Mesenchymal stem cell (in vitro differentiated cells and primary cell): ENCODE measurements at places on chromosomes 11 and 22.

GRCh38 chr22:35835998-35836691 is 118.5 kb downstream of the APOL5 start:
- peaks cover 2% of the 10 kb centered on the region for H3K4me1 ChIP-seq
- peak overlapping the region; percentile 96 for H3K27ac ChIP-seq
- peak overlapping the region; percentile 16 for H3K4me3 ChIP-seq
- no peaks in the 10 kb centered on the region for H3K27me3 ChIP-seq
- peaks cover 4% of the 10 kb centered on the region for H3K36me3 ChIP-seq

GRCh38 chr11:44621140-44621681 is 55.7 kb downstream of the CD82 start:
- H3K27ac ChIP-seq = no peak overlapping the region
- peaks cover 59% of the 10 kb centered on the region for H3K36me3 ChIP-seq

DNA sequence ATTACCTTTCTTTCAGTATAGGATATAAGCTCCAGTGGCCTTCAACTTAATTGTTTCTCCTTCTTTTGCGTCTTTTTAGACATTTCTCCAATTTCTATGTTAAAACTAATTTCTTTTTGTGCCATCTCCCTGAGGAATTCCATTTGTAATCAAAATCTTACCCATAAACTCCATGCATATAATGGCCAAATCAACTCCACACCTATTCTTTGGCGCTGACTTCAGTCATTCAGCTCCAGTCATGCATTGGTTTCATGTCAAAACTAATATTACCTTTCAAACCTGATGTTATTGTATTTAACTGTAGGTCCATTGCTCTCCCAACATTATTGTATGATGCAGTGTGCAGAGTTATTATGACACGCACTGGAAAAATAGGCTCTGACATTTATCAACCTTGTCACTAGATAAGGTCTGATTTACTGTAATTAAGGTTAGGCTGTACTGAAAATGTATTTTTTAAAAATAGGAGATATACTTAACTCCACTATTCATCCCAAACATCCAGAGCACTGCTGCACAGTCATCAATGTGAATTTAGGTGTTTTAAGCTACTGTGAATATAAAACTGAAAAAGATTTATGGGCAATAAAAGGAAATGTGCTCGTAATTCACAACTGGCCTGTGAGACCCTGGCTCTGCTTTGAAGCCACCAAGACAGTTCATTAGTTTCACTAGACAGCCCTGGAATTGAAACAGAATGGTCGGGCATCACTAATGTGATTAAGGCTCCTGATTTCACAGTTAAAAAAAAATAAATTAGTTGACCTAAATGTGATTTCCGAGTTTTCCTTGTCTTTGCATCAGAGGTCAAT is 180.6 kb upstream of the GRIA4 start:
- no peak overlapping the region for H3K4me3 ChIP-seq

DNA sequence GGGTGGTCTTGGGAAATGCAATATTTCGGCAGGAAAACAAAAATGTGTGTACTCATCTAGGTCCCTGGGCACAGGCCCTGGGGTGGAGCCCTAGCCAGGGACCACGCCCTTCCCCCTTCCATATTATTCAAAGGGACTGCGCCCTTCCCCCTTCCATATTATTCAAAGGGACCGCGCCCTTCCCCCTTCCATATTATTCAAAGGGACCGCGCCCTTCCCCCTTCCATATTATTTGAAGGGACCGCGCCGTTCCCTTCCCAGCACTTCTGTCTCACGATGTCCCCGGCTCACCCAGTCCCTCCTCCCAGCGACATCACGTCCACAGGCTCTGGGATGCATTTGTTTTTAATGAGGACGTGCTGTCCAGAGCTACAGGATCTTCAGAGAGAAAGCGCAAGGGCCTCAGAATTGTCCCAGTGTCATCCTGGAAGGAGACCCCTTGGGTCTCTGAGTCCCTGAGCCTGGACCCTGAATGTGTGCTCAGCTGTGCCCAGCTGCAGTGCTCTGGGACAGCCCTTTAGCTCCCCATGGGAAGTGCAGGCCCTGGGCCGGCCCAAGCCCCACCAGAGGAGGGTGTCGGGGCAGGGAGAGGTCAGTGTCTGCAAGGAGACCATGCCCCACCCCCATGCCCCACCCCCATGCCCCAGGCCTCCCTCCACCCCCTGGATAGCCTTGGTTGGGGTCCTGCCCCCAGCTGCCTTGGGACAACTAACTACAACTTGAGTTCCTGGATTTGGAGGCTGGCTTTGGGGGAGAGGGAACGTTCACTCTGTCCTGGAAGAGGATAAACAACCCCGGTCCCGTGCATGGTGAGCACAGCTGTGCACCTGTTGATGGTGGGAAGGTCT is 810.0 kb downstream of the BRD1 start:
- no peak overlapping the region for H3K4me3 ChIP-seq
- H3K4me1 ChIP-seq = no peaks in the 10 kb centered on the region
- no peak overlapping the region for H3K27ac ChIP-seq
- H3K27me3 ChIP-seq = no peaks in the 10 kb centered on the region
- DNase-seq = no peak

- no peaks in the 10 kb centered on the region for H3K36me3 ChIP-seq
- no peak overlapping the region for H3K27ac ChIP-seq
- H3K4me3 ChIP-seq = no peak overlapping the region
- no peaks in the 10 kb centered on the region for H3K4me1 ChIP-seq
Observed at GRCh38 chr11:2343502-2343901, 33.6 kb upstream of the CD81 start.

DNA sequence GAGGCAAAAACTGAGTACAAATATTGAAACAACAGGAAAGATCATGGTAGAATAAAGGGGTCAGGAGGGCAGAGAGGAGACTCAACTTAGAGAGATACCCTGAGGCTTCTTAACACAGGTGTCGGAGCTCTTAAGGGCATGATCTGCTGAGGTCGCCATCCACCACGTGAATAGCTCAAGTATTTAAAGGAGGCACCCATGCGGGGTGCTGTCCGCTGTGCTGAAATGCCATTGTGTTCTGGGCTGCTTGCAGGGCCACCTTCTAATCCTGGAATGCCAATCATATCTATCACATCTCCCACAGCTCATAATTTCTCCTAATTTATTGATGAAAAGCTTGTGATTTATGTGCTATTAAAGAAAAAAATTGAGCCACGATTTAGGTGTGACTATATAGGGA is 90.2 kb downstream of the SEZ6L start:
- H3K36me3 ChIP-seq = no peaks in the 10 kb centered on the region
- H3K4me1 ChIP-seq = no peaks in the 10 kb centered on the region
- no peak for DNase-seq
- H3K27me3 ChIP-seq = peaks cover 3% of the 10 kb centered on the region
- H3K4me3 ChIP-seq = no peak overlapping the region

DNA sequence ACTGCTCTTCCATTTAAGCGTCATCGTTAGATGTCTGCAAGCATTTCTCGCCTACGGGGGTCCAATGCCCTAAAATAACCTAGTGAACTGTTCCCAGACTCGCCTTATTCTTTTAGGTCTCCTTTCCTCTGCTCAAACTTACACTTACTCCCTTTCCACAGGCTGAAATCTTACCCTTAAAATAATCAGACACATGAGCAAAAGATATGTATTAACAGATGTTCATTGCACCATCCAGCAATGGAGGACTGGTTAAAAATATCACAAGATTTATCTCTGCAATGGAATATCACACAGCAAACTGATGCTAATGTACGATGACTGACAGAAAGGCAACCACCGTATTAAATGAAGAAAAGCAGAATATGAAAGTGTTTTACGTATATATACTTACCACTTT is 1.6 kb upstream of the CSTF3 start:
- H3K4me3 ChIP-seq = no peak overlapping the region
- H3K27ac ChIP-seq = no peak overlapping the region
- peaks cover 7% of the 10 kb centered on the region for H3K36me3 ChIP-seq

DNA sequence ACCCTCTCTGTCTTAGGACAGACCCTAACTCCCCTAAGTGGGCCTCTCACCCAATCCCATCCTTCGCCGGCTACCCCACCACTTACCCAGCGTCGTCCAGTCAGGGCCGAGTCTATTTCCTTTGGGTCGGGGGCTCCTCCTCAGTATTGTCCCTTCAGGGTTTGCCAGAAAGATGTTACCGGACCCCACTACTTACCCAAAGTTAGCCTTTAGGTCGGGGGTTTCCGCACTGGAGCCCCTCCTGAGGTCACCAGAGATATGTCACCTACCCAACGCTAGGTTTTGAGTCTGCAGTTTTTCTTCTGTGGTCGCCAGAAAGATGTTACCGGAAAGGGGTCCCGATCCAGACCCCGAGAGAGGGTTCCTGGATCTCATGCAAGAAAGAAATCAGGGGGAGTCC is 17.9 kb upstream of the B4GALNT4 start:
- peaks cover 12% of the 10 kb centered on the region for H3K4me1 ChIP-seq
- H3K4me3 ChIP-seq = no peak overlapping the region
- peaks cover 2% of the 10 kb centered on the region for H3K27me3 ChIP-seq
- H3K27ac ChIP-seq = no peak overlapping the region

DNA sequence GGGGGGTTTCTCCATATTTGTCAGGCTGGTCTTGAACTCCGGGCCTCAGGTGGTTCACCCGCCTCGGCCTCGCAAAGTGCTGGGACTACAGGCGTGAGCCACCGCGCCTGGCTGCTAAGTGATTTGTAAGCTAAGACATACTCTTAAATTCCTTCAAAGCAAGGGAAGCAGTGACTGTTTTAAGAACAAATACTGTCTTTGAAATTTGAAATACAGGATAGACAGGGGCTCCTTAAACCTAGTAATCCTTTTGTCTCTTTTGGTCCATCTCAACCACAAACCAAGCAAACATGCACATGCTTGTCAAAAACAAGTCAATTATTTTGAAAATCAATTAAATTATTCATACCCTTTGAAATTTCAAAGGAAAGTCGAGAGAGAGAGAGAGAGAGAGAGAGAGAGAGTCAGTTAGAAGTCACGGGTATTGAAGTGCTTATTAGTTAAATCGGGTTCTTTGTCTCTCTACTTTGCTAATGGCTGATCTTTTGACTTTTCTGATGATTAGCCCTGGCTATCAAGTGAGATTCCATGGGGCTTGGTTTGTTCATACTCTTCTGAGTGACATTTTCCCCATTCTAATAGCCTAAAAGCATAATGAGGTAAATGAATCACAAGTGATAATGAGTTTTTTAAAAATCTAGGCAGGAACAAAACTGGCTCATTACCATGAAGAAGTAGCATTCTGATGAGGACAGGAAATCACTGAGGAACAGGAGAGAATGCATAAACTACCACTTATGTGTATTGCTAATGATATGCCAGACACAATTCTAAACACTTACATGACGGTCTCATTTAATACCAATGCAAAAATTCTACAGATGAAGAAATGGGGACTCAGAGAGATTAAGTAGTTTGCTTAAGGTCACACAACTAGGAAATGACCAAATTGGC is 48.0 kb downstream of the MCHR1 start:
- H3K4me1 ChIP-seq = peaks cover 3% of the 10 kb centered on the region
- H3K4me3 ChIP-seq = no peak overlapping the region
- peak; percentile 42 for DNase-seq

DNA sequence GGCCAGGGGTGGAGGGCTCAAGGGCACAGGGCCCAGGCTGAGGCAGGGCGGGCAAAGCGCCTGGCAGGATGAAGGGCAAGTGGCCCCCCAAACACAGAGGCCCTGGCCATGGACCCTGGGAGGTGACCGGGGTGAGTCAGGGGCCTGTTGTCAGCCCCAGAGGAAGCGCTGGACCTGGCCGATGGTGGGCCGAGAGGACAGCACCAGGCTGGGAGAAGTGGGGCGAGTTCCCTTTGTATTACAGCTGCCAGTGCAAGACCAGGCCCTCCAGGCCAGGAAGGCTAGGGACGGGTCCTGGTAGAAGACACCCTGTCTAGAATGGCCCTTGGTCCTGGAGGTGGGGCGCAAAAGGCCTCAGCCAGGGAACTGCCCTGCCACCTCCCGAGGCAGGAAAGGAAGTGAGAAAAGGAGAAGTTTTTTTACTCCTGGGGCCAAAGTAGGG is 12.8 kb downstream of the CXCR5 start:
- H3K4me1 ChIP-seq = peaks cover 41% of the 10 kb centered on the region
- no peaks in the 10 kb centered on the region for H3K27me3 ChIP-seq
- H3K4me3 ChIP-seq = no peak overlapping the region
- H3K27ac ChIP-seq = no peak overlapping the region
- DNase-seq = no peak

DNA sequence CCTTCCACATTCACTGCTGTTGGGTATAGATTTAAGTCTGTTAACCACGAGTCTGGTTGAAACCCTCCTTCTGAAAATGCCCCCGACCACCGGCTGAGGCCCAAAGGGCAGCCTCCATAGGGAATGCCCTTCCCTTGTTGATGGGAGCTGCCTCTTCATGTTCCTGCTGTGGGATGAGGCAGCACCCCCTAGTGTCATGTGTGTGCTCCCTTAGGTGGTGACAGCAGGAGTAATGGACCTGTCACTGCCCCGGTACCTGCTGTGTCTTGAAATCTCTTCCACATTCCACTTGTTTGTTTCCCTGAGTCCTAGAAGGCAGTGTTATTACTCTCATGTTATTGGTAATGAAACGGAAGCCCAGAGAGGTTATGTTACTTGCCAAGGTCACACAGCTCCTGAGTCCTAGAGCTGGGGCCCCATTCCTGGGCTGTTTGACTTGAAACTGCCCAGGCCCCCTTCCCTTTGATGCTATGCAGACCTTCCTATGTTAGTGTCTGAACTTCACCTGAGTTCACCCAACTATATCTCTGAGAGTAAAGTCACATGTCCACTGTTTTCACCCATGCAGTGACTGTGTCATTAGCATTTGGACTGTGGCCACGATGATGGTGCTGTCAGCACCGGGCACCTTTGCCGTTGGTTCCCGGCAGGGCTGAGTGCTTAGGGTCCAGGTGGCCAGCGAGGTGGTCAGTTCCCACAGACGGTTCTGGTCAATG is 234.3 kb downstream of the TBC1D22A start:
- no peak for DNase-seq
- H3K4me3 ChIP-seq = no peak overlapping the region
- no peak overlapping the region for H3K27ac ChIP-seq

- H3K27me3 ChIP-seq = no peaks in the 10 kb centered on the region
- peaks cover 20% of the 10 kb centered on the region for H3K4me1 ChIP-seq
- no peak for DNase-seq
- H3K36me3 ChIP-seq = peaks cover 17% of the 10 kb centered on the region
- no peak overlapping the region for H3K27ac ChIP-seq
Observed at GRCh38 chr22:38262051-38262795, 10.6 kb downstream of the TMEM184B start.

DNA sequence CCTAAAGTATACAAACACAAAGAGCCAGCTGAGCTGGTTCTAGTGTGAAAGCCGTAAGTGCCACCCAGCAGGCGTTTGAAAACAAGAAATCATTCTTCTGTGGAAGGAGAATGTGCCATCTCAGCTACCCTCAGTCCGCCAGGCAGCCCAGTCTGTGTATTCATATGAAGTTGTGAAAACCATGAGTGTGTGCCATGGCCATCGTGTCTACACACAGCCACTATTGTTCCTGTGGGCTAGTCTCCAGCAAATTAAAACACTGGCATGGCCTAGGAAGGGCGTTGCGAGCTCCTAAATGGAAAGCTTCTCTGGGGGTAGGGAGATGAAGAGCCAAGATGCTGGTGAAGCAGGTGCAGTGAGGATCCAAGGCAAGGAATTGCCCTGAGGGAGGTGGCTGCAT is 51.5 kb upstream of the HORMAD2 start:
- H3K4me3 ChIP-seq = no peak overlapping the region
- H3K36me3 ChIP-seq = peaks cover 58% of the 10 kb centered on the region
- H3K27ac ChIP-seq = no peak overlapping the region
- H3K27me3 ChIP-seq = no peaks in the 10 kb centered on the region
